Stimulated activated CD8-positive, alpha-beta memory T cell treated with anti-CD3 and anti-CD28 coated beads, Interleukin-15, amount 100 ng/mL, for 4 hours (primary cell): ENCODE measurements at places on chromosomes 1 and 21.

DNA sequence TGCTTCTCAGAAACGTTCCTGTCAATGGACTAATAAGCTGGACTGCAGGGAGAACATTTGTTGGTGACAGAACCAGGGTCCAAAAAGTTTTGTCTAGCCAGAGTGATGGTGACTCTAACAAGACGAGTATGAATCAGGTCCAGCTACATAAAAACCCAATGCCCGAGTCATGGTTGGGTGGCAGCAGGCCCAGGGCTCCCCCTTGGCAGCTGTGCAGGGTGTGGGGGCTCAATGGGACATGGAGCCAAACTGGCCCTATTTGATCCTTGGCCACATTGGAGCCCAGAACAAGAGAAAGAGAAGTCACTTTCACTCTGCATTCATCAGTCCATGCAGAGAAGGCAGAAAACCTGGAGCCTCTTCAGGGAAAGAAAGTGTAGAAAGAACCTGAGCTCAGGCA is 37.9 kb upstream of the TENT5C start:
- DNase-seq = no peak

GRCh38 chr21:16194788-16195537 is 465.2 kb downstream of the USP25 start:
- DNase-seq = no peak

DNA sequence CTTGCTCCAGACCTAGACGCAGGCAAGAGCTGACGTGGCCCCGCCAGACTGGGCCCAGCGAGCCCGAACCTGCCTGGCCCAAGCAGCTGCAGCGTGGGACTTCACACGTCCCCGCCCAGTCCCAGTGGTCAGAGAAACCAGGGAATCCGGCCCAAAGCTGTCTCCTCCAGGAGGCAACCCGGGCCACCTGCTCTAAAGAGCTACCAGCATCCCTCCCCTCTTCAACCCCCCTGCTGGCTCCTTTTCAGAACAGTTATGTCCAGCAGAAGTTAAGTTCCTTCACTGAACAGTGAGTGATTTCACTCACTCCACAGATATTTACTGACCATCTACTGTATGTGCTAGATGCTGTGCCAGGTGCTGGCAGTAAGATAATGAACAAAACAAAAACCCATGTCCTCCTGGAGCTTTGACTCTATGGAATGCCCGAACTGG is 2.1 kb upstream of the EFNA1 start:
- no peak for DNase-seq

GRCh38 chr1:56561227-56562019 is 17.9 kb downstream of the PLPP3 start:
- DNase-seq = no peak

DNA sequence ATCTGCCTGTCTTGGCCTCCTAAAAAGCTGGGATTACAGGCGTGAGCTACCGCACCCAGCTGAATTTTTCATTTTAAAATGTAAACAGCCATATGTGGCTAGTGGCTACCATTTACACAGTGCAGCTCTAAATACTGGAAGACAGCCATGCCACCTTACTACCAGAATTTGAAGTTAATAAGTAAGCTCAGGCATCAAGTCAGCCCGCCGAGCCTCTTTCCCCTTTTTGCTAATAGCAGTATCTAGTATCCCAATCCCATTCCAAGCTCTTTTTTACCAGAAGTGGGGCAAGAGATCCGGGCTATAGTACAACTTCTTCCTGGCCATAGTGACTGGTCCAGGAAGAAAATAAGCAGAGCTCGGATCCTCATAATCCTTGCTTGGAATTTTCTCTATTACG is 15.1 kb downstream of the TAF13 start:
- DNase-seq = no peak

DNA sequence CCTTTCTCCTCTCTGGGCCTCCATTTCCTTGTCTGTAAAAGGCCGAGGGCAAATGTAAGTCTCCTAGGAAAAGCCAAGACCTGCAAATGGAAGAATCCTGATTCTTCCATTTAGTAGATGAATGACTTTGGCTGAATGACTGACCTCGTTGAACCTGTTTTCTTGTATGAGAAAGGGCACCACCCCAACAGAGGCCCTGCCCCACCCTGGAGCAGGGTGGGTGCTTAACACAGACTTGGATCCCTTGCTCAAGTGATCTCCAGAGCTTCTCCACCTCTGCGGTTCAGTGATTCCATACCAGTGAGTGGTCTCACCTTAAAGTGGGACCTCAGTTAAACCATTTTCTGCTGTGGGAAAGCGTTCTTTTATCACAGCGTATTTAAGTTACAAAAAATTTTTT is 39.0 kb upstream of the GUCA2B start:
- no peak for DNase-seq

GRCh38 chr21:42474043-42474831 is 21.8 kb downstream of the RSPH1 start:
- DNase-seq = no peak

- no peak for DNase-seq
Measured at GRCh38 chr1:224852901-224853568, 76.4 kb upstream of the DNAH14 start.

GRCh38 chr21:40568807-40569206 is 278.2 kb downstream of the DSCAM start:
- DNase-seq = no peak

- no peak for DNase-seq
Measured at GRCh38 chr1:211519602-211520001, 27.6 kb upstream of the RD3 start.
